Osteoblast (primary cell): ENCODE measurements at places on chromosomes 1 and 21. TPM values are rescaled to one million over a fixed set of nuclear protein-coding genes. Genes with fewer than 3 reads are reported as not detected.

KLHDC9 gene
- total RNA-seq, result 1.4 and 1.5 TPM in 2 replicates

TFF2 gene
- total RNA-seq, result not detected in 2 replicates

TNFRSF4 gene
- total RNA-seq, result under 0.01 TPM in 1 of 2 replicates, not detected in the other

- DNase-seq, result no peak
Observed at GRCh38 chr1:159025043-159025442, 15.3 kb downstream of the IFI16 start.

DNA sequence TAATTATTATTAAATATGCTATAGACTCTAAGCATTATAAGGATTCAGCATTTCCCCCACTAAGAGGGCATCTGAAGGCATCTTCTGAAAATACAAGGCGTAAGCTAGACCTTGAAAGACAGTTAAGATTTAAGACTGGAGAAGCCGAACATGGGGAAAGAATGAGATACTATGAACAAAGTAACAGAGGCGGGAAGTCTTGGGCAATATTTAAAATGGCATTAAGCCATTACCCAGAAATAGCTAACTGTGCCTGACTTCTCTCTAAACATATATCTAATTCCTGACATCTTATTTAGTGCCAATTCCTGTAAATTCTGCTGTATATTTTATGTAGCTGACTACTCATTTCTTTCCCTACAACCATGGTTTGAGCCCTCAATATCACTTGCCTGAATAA is 20.9 kb downstream of the DPH5 start:
- peak; percentile 44 for DNase-seq
